ENCODE measurements at places on chromosomes 4 and X. TPM values are rescaled to one million over a fixed set of nuclear protein-coding genes. Genes with fewer than 3 reads are reported as not detected.

Gene DCAF12L2
- total RNA-seq = not detected

Gene MAGEA10
- not detected for total RNA-seq

Gene ADAMTS3
- total RNA-seq = not detected

Gene MAOA
- total RNA-seq = not detected

Gene SPP1
- not detected for total RNA-seq

Gene AFP
- total RNA-seq = not detected

Gene LUZP4
- total RNA-seq = not detected

Gene VEGFC
- total RNA-seq = not detected

Gene KCNIP4
- not detected for total RNA-seq

Gene IL13RA1
- not detected for total RNA-seq

Gene HHIP
- not detected for total RNA-seq

Gene DSPP
- not detected for total RNA-seq

Gene CTAG1B
- total RNA-seq = not detected

Gene PRAF2
- total RNA-seq = 20.4 TPM

Gene PPARGC1A
- not detected for total RNA-seq

Gene IL3RA
- 1.2 TPM for total RNA-seq

Gene ASMT
- total RNA-seq = not detected

Gene ADAM29
- total RNA-seq = not detected

Gene NONO
- 388 TPM for total RNA-seq

Gene CXorf65
- total RNA-seq = 81.0 TPM

Measured in CD4-positive, CD25-positive, alpha-beta regulatory T cell (primary cell).